ENCODE measurements at places on chromosomes 7 and 10. TPM values are rescaled to one million over a fixed set of nuclear protein-coding genes. Genes with fewer than 3 reads are reported as not detected.

The CCNY gene
- polyA plus RNA-seq, result 90.2 TPM

The VSTM4 gene
- 3.9 TPM for polyA plus RNA-seq

The TMEM236 gene
- 0.01 TPM for polyA plus RNA-seq

The CUBN gene
- 0.76 TPM for polyA plus RNA-seq

The MAPK8 gene
- polyA plus RNA-seq, result 58.7 TPM

- no peak for DNase-seq
Measured at GRCh38 chr10:14565199-14565598, 209.5 kb downstream of the FAM107B start.

DNA sequence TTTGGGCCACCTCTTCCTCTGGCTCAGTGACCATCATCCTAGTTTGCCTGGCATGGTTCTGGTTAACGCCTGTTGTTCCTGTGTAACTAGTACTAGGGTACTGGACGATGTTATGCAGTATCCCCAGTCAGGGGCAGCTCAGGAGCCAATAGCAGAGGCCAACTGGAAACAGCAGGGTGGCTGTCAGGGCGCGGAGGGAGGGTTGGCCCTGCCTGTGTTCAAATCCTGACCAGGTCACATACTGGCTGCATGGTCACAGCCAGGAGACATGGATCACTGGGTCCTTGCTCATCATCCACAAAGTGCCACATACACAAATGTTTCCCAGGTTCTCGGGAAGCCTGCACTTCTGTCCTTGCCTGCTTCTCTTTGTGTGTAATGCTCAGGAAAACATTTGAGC lies 12.3 kb upstream of the RBP3 start:
- no peak for DNase-seq

DNA sequence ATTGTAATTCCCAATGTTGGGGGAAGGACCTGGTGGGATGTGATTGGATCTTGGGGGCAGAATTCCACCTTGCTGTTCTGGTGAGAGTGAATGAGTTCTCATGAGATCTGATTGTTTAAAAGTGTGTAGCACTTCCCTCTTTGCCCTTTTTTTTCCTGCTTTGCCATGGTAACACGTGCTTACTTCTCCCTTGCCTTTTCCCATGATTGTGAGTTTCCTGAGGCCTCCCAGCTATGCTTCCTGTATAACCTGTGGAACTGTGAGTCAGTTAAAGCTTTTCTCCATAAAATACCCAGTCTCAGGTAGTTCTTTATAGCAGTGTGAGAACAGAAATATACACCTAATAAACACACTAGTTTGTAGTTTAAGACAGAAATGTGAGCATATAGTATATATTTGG lies 166.8 kb upstream of the MAGI2 start:
- no peak for DNase-seq

- no peak for DNase-seq
Measured at GRCh38 chr10:95257849-95258248, 33.0 kb downstream of the PDLIM1 start.

DNA sequence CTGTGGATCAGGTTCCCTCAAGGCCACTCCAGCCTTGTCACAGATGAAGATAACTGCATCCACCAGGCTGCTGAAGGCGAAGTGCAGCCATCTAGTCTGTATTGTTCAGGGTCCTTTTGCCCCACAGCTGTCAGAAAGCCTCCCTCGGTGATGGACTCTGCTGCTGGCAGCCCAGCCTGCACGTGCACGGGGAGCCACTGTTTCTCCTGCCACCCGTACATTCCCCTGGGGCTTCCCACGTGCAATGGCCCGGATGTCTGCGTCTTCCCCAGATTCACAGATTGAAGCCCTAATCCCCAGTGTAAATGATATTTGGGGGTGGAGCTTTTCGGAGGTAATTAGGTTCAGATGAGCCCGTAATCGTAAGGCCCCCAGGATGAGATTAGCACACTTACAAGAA lies 46.6 kb upstream of the VIPR2 start:
- no peak for DNase-seq

DNA sequence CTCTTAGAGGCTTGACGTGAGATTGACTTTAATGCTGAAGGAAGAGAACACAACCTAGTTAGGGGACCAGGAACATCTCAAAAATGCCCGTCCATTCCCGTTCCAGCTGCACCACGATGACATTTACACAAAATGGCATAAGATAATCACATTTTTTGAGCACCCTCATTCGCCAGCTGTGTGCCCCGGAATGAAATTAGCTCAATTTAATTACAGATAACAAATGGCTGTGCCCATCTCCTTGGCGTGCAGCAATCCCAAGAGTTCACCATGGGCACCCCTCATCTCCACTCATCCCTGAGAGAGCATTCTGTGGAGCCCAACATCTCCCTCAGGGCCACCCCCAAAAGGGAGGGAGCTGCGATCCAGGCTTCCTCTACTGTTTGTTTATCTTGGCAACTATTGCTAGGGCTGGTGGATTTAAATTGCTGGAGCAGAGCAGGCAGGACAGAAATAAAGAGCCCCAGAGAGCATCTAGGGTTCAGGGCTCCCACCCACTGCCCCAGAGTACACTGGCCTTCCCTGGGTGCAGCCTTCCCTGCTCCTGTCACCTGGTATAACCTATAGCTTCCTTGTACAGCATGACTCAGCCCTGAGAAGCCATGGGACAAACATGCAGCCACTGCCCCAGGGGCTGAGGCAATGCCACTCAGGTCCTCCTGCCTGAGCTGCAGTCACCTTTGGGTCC lies 263.5 kb downstream of the ZEB1 start:
- DNase-seq, result no peak

DNA sequence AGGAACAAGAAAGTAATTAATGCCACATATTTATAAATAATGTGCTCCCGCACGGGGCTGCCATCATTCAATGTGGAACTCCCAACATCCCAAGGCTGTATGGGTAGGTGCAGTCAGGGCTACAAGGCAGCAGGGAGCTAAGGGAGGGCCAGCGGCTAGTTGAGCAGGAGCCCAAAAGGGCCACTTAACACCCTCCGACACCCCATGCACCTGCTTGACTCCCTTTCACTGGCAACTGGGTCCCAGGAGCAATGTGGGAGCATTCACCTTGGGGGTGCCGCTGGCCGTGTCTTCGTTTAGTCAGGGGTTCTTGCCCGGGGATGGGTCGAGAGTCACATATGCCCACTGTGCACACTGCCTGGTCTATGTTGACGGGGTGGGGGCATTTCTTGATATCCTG lies 27.9 kb downstream of the SCART1 start:
- DNase-seq, result no peak

- DNase-seq, result no peak
Measured at GRCh38 chr10:117360016-117360415, 15.2 kb downstream of the PDZD8 start.

- DNase-seq, result peak; percentile 88
Measured at GRCh38 chr10:329361-330099, 194.3 kb downstream of the ZMYND11 start.

GRCh38 chr7:141053626-141054025 lies 20.2 kb upstream of the TMEM178B start:
- no peak for DNase-seq

- DNase-seq, result no peak
Measured at GRCh38 chr10:68010426-68010940, 64.6 kb downstream of the HERC4 start.

DNA sequence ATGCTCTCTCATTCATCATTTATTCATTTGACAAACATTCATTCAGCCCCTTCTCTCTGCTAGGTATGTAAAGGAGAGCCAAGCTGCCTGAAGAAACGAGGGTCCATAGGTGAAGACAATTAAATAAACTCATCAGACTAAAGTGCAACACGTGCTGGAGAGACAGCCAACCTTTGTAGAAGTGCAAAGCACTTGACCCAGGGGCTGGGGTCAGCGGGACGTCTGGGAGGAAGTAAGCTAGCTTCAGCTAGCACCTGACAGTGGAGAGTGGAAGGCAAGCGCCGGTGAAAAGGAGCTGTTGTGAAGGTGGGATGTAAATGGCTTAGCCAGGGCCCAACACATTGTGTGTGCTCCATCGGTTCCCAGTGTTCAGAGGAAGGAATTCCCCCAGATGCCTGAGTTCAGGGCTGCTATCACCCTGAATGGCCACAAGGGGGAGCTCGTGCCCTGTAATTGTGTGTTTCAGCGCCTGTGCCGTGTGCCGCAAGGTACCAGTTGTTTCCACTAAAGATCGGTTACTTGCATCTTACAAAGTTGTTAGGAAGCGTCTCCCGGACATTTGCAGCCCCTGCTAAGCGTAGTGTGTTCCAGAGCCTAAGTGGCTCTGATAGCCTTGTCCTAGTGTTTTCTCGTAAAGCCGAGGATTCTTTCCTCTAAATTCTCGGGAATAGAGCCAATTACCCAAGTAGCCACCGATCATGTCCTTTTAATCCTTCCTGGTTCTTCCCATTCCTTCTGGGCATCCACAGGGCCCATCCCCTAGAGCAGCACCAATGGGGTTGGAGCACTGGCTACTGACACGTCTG lies 30.6 kb downstream of the TLX1 start:
- peak; percentile 43 for DNase-seq

DNA sequence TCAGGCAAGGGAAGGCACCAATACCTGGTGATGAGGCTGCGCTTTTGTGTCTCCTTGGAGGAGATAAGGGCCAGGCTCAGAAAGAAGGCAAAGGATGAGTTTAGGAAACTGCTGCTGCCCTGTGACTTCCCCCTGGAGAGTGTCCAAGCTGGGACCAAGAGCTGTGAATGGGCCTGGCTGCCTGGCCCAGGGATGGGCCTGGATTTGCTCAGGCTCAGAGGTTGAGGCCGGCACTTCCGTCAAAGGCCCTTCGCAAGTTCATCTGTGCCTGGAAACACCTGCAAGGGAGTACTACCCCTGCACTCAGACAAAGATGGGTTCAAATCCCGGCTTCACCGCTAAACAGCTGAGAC lies 50.5 kb upstream of the NANOS1 start:
- no peak for DNase-seq
